Memory B cell (primary cell): ENCODE measurements at places on chromosomes 7 and 10.
A peak's percentile ranks its signal among the peaks of the same experiment; 100 is the strongest.

GRCh38 chr7:34840176-34840785, 182.3 kb downstream of the NPSR1 start:
- no peak for DNase-seq

DNA sequence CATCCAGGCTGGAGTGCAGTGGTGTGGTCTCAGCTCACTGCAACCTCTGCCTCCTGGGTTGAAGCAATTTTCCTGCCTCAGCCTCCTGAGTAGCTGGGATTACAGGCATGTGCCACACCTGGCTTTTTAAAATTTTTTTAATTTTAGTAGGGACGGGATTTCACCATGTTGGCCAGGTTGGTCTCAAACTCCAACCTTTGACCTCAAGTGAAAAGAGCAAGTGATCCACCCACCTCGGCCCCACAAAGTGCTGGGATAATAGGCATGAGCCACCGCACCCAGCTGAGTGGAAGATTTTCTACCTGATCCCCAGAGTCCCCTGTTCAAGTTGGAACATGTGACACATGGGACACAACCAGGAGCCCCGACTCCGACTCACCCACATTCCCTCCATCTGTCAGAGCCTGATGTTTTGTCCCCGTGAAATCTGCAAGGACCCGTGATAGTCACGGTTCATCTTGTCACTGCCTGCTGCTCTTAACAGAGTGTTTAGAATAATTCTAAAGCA, 104.5 kb downstream of the SMURF1 start:
- DNase-seq: no peak

GRCh38 chr7:30548845-30549244, 44.2 kb upstream of the GGCT start:
- no peak for DNase-seq

DNA sequence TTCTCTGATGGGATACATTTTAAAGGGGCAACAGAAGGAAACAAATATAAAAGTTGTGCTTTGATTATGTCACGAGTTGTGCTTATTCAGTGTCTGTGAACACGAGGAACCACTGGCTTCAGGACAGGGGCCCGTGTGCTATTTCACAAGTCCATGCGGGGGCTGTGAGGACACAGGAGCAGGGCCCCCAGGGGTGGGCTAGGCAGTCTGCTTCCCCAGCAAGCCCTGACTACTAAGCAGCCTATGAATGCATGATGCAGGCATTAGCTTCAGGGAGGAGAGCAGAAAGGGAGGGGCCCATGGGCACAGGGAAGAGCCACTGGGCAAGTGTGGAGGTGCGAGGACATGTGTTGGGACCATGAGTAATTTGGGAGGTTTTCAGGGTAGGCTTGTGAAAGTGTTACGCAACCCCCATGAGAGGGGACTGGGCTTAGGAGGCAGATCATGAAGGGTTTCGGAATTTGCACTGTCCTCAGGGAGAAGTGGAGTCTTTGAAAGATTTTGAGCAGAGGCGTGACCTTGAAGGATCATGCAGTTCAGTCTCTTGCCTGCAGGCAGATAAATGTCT, 424.9 kb downstream of the CALN1 start:
- DNase-seq: no peak

GRCh38 chr7:135741905-135742304, 6.7 kb downstream of the FAM180A start:
- DNase-seq: no peak

DNA sequence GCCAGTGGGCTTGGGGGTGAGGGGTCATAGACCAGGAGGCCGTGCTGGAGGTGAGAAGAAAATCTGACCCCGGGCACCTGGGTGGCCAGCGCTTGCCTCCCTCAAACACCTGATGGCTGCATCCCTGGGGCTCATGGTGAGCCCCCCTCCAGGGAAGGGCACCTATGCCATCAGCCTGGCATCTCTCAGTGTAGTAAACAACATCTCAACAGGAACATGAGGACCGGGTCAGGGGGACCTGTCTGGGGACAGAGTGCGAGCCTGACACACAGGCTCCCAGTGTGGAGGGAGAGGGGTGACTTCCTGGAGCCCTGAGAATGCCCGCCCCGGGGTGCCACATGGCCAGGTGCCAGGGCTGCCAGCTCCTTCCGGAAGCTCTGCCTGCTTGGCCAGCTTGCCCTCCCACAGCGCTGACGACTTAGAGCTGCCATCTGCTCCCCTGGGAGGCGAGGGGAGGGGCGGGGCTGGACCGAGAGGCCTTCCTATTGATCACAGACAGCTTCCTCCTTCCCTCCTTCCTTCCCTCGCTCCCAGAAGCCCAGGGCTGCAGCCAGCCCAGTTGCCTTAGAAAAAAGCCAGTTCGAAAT, 12.3 kb downstream of the STX1A start:
- peak; percentile 39 for DNase-seq

DNA sequence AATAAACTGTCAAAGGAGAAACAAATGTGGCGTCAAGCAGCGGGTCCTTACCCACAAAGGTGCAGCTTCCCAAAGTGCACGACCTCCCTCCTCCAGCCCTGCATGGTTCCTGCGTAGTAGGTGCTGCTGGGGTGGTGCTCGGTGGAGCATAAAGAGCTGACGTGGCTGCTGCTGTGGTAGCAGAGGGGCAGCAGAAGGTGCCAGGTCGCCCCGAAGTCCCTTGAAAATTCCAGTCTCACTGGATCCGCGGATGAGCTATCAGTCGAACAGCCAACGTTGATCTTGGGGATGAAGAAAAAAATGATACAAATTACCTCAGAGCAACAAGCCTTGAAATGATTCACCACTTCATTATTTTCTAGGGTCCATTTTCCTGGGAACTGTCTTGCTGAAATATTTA, 105.0 kb upstream of the SLC26A5 start:
- DNase-seq: no peak

GRCh38 chr10:71527135-71527534, 130.4 kb downstream of the CDH23 start:
- DNase-seq: no peak

GRCh38 chr7:1698201-1698600, 28.1 kb downstream of the ELFN1 start:
- no peak for DNase-seq

- no peak for DNase-seq
Observed at GRCh38 chr7:46583656-46584055, 662.6 kb upstream of the IGFBP3 start.

- peak; percentile 59 for DNase-seq
Observed at GRCh38 chr10:16843252-16843870, 26.1 kb upstream of the RSU1 start.

DNA sequence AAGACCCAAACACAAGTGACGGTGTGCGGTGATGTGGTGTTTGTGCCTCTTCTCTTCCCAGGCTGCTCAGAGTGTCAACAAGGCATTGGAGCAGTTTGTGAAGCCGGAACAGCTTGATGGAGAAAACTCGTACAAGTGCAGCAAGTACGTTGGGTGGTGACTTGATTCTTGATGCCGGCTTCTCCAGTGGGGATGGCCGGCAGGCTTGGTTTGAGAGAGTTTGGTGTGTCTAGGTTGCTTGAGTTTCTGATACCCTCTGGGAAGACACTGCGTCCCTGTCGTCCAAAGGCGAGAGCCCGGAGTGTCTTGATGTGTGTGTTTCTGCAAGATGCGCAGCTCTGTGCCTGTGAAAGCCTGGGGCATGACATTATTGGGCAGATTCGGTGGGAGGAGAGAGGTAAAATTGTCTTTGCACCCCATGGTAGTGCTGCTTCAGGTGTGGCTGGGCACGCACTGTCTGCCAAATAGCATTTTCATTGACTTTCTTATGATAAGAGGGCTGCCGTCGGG, 111.8 kb downstream of the ANKRD61 start:
- DNase-seq: no peak

GRCh38 chr10:79116801-79117723, 48.3 kb downstream of the ZMIZ1 start:
- no peak for DNase-seq

DNA sequence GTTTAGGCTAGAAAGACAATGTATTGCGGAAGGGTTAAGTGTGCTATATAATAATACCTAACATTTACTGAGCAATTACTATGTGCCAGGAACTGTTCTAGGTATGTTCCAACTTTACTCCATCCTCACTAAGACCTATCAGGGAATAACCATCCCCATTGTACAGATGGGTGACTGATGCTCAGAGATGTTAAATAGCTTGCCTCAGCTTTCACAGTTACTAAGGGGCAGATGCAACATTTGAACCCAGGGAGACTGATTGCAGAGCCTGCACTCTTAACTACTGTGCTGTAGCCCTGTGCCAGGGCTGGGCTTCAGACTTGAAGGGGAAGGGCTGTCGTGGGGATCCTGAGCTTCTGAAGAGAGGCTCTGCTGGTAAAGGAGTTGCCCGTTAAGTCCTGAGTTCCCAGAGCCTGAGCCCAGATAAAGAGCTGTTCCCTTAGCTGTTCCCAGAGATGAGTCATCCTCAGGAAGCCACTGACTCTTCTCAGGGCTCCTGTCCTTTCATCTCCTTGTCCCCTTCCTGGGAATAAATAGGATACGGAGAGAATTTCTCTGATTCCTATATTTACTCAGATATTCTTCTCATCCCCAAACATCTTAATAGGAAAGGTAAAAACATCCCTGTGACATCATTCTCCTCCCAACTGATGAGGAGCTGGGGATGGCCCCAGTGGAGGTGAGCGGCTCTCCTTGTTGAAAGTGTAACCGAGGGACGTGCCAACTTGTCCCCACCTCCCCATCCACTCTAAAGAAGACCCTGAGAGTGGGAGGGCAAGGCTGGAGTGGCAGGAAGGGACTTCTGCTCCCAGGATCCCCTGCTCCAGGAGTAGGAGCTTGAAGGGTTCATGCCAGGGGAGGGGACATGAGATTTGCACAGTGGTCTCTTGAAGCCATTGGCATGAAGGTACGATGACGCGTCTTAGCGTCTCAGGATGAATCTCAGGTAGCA, 28.0 kb upstream of the HABP2 start:
- no peak for DNase-seq

GRCh38 chr10:68296843-68297663, 34.8 kb upstream of the HNRNPH3 start:
- DNase-seq: no peak

- no peak for DNase-seq
Observed at GRCh38 chr7:38169847-38170246, 8.2 kb upstream of the STARD3NL start.

DNA sequence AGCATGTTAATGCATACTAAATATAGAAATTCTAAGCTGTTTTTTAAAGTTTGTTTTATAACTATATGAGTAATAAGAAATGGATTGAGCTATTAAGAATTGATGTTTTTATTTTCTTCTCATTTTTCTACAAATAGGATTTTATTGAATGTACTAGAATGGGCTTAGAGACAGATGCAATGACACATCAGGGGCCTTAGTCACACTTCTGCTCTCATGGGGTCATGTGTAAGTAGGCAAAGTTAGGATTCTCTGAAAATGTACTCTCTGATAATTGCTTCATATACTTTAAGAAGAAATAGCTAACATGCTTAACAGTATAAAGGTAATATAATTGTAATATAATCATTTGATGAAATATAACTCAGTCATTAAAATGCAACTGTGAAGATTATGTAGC, 154.6 kb downstream of the ZNF438 start:
- no peak for DNase-seq
